ENCODE measurements at places on chromosomes 13 and 19.

DNA sequence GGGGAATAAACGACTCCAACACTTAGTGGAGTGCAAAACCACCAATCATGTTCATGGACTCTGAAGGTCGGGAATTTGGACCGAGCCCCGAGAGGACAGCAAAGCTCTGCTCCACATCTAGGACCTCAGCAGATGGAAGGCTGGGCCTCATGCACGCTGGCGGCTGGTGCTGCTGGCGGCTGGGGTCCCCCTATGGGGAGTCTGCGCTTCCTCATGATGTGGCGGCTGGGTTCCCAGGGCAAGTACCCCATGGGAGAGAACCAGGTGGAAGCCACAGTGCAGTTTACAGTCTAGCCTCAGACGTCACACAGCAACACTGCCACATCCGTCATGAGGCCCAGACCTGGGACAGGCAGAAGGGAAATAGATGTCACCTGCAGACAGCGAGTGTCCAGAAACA, 13.2 kb downstream of the PEPD start:
- DNase-seq: no peak

- no peak for DNase-seq
Measured at GRCh38 chr19:1261798-1262622, 7.1 kb upstream of the CIRBP start.

- DNase-seq: peak; percentile 19
Measured at GRCh38 chr13:40026741-40027140, 371.3 kb downstream of the COG6 start.

DNA sequence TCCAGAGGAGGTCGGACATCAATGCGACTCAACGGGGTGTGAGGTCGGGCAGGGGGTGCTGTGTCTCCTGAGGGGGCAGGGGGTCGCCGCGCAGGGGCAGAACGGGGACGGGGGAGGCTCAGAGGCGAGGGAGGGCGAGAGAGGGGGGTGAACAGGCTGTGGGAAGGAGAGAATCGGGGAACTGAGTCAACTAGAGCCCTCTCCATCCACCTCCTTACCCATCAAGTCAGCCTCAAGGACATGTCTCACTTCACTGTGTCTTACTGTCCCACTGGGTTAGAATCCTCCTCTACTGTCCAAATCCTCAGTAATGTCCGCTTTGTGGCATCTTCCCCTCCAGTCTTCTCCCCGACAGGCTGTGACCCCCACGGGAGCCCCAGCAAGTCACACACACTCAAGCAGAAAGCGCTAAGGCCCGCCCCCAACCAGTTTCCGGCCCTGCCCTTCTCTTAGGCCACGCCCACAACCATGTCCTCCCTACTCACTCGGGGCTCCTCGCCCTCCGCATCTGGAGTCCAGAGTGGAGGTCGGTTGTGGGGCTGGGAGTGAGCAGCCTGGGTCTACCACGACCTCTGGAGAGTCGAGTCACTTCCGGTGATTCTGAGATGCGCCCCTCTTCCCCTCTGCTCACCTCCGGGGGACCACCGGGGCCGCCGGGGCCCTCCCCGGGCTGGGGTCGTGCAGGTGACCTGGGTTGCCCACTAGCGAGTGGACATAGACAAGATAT, 9.3 kb downstream of the PLEKHA4 start:
- peak; percentile 72 for DNase-seq

GRCh38 chr13:51844862-51845573, at the start of gene TMEM272:
TMEM272 (minus strand) TSS chr13:51845177; CDS start chr13:51838530, 6,647 bp downstream.
- DNase-seq: no peak

- no peak for DNase-seq
Measured at GRCh38 chr19:48470856-48471255, 1.7 kb downstream of the CYTH2 start.

- DNase-seq: no peak
Measured at GRCh38 chr13:112702341-112702985, 12.6 kb downstream of the ATP11A start.

- no peak for DNase-seq
Measured at GRCh38 chr19:50427997-50428425, 4.7 kb upstream of the MYBPC2 start.

DNA sequence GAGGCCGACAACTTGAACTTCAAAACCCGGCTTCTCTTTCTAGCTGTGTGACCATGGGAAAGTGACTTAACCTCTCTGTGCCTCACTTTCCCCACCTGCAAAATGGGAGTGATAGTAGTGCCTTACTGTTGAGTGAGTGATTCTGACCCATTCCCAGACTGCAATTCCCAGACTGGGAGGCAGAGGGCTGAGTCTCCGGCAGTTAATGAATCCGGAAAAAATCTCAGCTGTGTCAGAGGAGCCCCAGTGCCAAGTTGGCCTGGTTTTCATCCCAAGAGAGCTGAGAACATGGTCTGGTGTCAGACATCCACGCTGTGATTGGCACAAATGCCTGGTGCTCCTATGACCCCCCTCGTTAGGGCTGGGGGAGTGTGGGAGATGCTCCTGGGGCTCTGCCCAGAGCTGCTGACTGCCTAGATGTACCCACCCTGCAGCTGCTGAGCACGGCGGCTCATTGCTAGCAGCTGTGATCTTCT, 50.0 kb downstream of the PIN1 start:
- no peak for DNase-seq

- DNase-seq: no peak
Measured at GRCh38 chr19:11401808-11402543, 17.1 kb downstream of the RGL3 start.

GRCh38 chr19:15118248-15118647, 11.0 kb downstream of the SYDE1 start:
- no peak for DNase-seq

- DNase-seq: no peak
Measured at GRCh38 chr13:81987159-81987558, 1646.2 kb upstream of the SPRY2 start.

- DNase-seq: no peak
Measured at GRCh38 chr19:48745208-48745995, 1.3 kb downstream of the IZUMO1 start.

DNA sequence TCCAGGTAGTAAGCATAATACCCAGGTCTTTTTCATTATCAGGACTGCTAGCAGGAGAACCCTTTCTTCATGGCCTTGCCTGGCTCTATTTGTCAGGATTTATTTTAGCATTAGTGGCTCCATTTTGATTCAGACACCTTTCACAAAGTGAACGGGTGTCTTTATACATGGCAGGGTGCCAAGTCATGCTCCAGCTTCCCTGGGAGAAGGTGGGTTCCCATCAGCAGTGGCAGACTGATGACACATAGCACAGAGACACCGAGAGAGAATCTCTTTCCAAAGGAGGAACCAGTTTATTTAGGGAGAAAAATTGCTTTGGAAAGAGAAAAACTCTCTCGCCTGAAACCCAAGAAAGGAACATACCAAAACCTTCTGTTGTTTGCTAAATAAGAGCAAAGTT, 135.3 kb upstream of the TMTC4 start:
- DNase-seq: no peak

- no peak for DNase-seq
Measured at GRCh38 chr13:22744688-22745452, 435.9 kb upstream of the SGCG start.

GRCh38 chr19:38781058-38781457, 7.7 kb upstream of the LGALS7 start:
- no peak for DNase-seq

DNA sequence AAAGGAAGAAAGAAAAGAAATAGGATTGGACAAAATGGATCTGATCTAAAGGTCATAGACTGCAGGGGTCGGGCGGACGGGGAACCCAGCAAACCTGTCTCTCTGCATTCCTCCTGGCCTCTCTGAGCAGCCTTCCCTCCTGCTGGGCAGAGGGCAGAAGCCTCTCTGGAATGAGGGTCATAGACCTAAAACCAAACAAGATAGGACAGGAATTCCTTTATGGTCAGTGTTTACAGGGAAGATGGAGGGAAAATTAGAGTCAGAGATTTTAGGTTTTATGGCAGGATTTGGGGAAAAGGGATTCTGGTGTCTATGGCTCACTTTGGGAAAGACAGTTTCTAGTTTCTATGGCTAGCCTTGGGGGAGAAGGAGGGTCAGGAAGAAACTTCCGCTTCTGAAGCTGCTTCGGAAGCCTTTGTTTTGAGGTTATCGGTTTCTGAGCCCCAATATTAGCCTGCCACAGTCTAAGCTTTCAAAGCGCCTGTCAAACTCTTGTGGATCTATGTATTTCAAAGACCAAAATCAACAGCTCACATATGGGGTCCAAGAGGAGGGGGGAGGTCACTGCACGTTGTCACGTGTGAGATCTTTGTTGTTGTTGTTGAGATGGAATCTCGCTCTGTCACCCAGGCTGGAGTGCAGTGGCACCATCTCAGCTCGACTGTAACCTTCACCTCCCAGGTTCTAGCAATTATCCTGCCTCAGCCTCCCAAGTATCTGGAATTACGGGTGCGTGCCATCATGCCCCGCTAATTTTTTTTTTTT, 18.9 kb upstream of the DPRX start:
- no peak for DNase-seq

DNA sequence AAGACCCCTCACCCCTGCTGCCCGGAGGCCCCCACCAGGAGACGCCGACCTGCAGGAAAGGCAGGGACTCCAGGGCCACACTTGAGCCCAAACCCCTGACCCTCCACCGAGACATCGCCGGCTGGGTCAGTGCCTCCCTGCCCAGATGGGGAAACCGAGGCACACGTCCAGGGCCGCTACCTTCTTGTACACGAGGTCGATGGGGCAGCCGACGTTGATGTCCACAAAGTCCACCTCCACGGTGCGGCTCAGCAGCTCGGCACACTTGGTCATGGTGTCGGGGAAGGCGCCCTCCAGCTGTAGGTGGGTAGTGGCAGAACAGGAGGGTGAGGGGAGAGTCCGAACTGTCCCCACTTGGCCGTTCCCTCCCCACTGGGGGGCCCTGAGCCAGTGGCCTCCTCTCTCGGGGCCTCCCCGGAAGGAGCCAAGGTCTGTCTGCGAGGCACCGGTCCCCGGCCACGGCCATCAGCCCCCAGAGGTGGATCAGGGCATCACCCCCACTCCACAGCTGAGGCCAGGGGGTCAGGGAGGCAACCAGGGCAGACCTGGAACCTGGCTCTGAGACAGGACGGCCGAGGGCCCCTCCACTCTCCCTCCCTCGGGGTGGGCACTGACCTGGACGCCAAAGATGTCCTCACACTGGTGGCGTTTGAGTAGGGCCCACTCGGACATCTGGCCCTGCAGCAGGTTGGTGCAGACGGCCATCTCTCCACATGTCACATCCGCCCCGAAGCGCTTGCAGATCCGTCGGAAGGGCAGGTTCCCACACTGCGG, 3.0 kb upstream of the PRR22 start:
- DNase-seq: no peak

GRCh38 chr19:55678121-55678671, 3.2 kb downstream of the EPN1 start:
- DNase-seq: no peak

- no peak for DNase-seq
Measured at GRCh38 chr19:8017808-8018207, 12.4 kb upstream of the ELAVL1 start.

DNA sequence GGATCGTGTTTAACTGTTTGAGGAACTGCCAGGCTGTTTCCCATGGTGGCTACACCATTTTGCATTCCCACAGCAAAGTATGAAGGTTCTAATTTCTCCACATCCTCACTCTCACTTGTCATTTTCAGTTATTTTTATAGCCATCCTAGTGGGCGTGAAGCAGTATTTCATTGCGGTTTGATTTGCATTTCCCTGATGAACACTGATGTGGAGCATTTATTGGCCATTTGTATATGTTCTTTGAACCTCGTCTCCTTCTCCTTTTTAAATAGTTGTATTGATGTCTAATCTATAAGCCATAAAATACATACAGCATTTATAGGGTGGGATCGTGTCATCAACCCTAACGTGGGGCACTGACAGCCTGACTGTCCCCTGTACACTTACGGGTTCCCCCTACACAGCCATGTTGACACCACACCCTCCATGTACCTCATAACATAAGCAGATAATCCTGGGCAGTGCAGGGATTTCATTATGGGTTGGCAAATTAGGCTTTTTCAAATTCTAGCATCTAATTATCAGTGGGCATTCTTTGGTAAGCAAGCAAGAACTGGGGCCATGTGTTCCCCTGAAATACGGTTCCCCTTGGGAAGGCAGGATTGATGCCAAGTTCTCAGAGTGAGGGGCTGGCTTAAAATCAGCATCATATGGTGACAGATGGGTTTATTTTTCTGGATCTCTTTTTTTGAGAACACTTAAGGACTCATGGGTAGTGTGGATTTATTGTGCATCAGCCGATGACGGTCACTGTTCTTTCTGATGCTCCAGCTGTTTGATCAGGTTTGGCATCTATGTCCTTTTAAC, 11.6 kb upstream of the ZBTB45 start:
- DNase-seq: no peak

- DNase-seq: no peak
Measured at GRCh38 chr19:41192574-41193429, at the start of gene CYP2S1. CYP2S1 (plus strand) TSS chr19:41193219; CDS start chr19:41193265, 46 bp downstream.

DNA sequence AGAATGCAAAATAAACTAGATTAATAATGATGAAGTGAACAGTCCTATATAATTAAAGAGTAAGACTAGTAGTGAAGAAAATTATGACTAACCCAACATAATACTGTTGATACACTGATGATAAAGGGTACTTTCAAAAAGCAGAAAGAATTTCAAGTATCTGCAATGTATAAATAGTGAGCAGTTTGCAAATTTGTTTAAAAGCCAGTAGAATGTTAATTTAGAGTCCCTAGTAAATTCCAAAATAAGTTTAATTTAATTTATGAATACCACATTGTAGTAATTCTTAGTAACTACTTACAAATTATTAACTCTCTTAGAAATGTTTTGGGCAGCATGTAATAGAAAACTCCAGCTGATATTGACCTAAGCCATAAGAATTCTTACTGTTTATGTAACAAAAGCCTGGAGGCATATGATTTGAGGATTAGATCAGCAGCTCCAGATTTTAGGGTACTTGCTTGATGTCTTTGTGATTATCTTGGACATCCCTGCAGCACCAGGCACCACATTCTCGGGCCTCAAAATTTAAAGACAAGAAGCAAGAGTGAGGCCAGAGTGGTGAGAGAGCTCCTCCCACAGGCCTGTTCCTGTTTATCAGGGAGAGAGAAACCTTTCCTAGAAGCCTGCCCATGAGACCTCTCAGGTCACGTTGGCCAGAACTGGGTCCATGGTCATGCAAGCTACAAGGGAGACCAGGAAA, 67.6 kb upstream of the TDRD3 start:
- no peak for DNase-seq

DNA sequence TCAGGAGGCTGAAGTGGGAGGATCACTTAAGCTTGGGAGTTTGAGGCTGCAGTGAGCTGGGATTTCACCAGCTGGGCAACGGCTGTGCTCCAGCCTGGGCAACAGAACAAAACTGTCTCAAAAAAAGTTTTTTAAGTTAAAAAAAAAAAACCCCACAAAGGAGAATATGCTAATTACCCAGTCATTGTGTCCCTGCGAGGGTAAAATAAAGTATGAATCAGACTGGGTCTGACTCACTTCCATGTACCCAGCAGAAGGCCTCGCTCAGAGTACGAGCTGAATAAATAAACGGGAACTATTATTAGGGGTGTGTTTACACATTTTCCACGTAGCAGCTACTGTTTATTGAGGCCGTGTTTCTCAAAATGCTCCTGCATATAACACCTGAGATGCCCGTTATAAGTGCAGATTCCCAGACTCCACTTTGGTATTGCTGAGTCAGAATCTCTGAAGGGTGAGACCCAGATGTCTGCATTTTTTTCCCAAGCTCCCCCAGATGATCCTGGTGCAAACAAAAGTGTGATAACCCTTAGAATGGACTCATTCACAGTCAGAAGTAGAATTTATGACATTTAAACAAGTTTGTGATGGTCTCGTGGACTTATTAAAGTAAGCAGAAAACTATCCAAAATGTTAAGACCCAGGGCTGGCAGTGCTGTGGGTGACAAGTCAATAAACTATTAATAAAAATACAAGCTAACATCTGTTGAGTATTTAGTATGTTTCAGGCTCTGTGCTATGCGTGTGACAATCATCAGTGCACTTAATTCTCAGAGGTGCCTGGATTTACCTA, 28.2 kb downstream of the KCNC3 start:
- DNase-seq: no peak
